Adipocyte (in vitro differentiated cells): ENCODE measurements at places on chromosomes 11 and 22.

DNA sequence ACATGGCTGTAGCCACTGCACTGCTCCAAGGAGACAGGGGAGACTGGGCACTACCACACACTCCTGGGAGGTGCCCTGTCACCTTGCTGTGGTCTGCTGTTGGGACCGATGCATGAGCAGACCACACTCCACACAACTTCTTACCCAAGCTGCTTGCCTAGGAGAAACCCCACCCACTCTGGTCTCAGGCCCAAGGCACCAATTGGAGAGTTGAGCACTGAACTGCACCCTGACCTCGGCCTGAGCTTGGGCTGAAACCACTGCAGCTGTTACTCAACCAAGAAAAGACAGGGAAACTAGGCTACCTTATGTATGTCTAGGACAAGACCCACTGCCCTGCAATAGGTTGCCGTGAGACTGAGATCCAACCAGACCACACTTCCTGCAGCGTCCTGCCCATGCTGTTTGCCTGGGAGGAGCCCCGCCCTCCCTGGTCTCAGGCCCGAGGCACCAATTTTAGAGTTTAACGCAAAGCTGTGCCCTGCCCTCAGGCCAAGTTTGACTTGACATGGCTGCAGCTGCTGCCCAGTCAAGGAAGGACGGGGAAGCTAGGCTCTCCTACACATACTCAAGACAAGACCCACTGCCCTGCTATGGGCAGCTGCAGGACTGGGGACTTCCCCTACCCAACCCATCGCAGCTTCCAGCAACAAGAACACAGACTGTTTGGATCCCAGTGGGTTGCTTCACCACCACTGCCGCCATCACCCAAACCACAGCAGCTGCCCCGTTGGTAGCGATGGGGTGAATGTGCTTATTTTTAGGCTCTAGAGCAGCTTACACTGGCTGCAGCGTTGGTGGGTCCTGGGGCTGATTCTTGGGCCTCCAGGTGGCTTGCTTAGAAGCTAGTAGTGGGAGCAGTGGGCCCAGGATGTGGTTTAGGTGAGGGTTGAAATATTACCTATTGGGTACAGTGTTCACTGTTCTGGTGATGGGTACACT is 66.8 kb downstream of the BRD1 start:
- DNase-seq = no peak

- DNase-seq = no peak
These were observed 3.1 kb downstream of the TNNT3 start for GRCh38 chr11:1922481-1923081.

- no peak for DNase-seq
These were observed 22.4 kb downstream of the ENTHD1 start for GRCh38 chr22:39871008-39871798.

GRCh38 chr11:58574881-58575280 is 775 bp downstream of the LPXN start:
- DNase-seq = peak; percentile 56

DNA sequence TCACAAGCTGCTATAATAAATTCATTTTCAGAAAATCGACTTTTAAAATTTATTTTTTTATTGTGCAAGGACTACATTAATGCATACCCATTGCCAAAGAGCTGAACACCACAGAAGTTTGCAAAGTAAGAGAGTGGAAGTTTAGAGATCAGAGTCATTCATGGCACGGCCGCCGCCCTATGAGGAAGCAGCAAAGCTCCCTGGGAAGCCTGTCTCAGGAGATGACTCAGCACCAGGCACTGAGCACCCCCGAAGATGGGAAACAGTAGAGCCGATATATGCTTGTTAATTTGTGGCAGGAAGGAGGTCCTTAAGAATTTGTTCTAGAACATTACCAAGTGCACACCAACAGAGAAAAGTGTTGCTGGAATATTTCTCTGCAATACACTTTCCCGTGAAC is 693.7 kb downstream of the OPCML start:
- DNase-seq = peak; percentile 47

- no peak for DNase-seq
These were observed 850.5 kb downstream of the KCNA4 start for GRCh38 chr11:29166306-29166705.

DNA sequence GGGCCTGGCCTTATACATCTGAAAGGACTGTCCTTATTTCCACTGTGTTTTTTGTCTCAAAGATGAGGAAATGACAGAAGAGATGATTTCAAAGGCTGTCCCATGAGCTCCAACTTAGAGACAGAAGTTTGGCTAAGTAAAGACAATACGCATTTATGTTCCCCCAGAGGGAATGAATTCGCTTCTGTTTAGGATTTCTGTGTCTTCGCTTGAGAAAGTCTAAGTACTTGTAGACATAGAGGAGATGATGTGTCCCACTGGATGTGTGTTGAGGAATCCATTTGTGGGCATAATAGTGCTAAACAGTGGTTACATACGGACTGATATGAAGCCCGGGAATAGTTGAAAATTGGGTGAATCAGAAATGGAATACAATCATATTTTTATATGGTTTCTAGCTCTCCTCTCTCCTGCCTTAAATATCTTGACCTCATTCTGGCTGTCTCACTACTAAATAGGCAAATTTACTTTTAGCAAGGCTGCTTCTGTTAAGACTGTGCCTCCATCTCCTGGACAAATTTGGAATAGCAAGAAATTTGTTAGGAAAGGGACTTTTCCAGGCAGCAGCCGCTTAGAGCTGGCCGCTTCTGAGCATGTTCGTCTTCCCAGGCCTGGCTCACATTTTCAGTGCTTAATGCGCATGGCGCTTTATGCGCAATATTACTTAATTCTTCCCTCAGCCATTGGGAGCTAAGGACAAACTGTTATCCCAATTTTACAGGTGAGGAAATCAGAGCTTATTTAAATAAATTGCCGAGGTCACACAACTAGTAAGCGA is 1.9 kb upstream of the PEX26 start:
- DNase-seq = peak; percentile 97

- DNase-seq = no peak
These were observed 19.6 kb downstream of the BRD1 start for GRCh38 chr22:49807780-49808708.

DNA sequence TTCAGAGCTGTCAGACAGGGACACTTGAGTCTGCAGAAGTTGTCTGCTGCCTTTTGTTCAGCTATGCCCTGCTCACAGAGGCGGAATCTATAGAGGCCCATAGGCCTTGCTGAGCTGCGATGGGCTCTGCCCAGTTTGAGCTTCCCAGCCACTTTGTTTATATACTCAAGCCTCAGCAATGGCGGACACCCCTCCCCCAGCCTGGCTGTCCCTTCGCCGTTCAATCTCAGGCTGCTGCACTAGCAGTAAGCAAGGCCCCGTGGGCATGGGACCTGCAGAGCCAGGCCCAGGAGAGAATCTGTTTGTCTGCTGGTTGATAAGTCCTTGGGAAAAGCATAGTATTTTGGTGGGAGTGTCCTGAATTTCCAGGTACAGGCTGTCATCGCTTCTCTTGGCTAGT is 23.6 kb upstream of the OR6M1 start:
- no peak for DNase-seq

- DNase-seq = peak; percentile 38
These were observed 61.1 kb downstream of the ST3GAL4 start for GRCh38 chr11:126416542-126417090.

DNA sequence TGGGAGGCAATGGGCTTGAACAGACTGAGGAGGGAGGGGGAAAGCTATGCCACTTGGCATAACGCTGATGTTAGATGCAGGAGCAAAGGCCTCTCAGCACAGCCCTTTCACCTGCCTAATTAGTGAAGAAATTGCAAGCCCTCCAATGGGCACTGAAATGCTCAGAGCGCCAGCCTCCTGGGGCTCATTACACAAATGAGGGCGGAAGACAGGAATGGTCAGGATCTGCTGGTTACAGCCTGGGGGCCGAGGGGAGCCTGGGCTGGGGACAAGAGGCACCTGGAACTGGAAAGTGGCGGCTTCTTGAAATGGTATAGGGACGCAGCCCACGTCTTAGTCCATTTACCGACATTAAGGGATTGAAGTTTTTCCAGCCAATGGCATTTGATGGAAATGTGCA is 50.2 kb upstream of the PLET1 start:
- no peak for DNase-seq

- no peak for DNase-seq
These were observed 27.4 kb upstream of the YPEL1 start for GRCh38 chr22:21762712-21763581.

DNA sequence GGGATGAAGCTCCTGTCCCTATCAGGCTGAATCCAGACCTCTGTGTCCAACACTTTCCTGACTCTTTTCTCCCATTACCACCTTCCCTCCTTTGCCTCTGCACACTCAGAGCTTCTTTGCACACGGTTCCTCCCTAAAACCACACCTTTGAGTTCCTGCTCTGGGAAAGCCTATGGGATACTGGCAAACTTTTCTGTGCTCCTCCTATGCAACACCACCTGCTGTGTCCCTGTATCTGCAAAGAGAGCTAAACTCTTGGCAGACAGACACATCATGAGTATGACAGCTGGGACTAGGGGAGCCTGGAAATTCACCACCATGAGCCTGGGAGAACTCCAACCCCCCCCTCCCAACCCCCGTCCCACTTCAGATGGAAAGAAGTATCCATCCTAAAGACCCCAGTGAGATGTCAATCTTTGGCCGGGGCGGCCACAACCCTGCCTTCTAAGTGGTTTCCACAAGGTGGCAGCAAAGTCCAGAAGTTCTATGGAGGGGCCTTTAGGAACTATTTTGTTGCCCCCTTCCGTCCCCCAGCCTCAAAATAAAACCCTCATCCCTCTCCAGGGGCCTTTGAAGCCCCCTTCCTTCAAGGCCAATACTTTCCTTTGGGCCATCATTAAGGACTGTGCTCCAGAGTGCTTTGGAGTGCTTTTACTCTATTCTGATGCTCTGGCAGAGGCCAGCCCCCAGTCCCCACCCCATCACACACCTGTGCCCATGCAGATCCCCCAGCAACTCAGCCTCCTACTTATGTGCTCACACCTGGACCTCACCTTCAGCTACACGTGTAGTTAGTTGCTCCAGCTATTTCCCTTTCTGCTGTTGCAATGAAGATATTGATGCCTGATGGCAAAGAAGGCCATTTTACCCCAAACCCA is 19.4 kb downstream of the HTR3A start:
- peak; percentile 64 for DNase-seq
